ENCODE measurements at places on chromosomes 2 and 18.

DNA sequence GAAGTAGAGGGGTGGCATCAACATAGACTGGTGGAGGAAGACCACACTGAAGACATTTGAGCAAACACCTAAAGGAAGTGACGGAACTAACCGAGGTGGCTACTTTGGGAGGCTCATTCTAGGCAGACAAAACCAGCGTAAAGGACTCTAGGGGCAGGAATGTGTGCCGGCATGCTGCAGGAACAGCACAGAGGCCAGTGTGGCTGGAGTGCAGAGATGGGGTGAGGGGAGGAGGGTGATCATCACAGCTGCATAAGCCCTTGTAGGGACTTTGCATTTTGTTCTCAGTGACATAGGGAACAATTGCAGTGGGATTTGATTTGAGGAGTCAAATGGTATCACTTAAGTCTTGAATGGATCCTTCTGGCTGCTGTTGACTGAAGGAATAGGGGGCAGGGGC is 253.5 kb downstream of the NCKAP5 start:
- DNase-seq: no peak

DNA sequence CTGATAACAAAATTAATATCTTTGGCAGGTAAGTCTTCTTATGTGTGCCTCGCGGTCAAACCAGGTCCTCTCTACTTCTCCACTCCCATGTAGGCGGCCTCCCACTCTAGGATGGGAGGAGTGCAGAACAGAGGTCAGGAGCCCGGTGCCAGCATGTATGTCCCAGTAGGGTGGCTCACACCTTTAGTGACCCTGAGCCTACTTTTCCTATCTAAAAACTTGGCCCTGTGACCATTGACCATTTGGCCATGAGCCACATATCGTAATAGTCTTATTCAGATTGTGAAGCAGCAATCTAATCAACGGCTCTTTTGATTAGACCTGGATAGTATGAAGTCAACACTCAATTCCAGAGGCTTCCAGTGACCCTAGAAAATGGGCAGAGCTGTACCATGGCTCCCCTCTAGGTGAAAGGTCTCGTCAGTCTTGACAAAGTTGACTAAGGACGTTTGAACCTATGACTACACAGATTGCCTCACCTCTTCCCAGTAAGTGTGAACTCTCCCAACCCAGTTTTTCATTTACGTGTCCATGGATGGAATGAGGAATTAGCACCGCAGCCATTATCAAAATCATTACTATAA is 17.1 kb upstream of the FABP1 start:
- no peak for DNase-seq

DNA sequence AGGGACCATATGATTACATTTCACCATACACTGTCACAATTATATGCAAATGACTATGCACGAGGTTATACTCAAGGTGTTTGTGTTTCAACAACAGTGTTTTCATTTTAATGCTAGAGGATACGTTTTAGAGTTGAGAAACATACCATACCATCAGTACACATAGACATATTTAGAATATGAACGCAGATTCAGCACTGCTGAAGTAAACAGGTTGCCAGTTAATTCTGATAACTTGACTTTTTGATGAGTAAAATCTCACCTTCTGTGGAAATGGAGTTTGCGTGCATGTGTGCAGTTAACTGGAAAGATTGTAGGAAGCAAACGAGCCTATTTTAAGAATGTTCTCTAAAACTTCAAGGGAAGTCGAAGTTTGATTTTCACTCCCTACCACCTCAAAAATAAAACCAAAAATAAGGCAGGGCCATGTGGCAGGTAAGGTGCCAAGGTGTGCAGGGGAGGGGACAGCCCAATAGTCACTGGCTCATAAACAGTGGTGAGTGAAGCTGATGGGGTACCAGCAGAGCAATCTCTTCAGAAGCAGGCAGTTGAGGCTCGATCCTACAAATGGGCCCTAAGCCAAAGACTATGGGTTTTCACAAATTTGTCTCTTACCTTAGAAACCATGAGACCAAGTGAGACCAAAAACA is 213.1 kb downstream of the IKZF2 start:
- no peak for DNase-seq

- no peak for DNase-seq
Measured at GRCh38 chr2:162196638-162197037, 44.6 kb upstream of the GCG start.

- DNase-seq: no peak
Measured at GRCh38 chr2:179044500-179044899, 5.4 kb downstream of the CCDC141 start.

- no peak for DNase-seq
Measured at GRCh38 chr18:74478880-74479279, 17.3 kb upstream of the CNDP2 start.

DNA sequence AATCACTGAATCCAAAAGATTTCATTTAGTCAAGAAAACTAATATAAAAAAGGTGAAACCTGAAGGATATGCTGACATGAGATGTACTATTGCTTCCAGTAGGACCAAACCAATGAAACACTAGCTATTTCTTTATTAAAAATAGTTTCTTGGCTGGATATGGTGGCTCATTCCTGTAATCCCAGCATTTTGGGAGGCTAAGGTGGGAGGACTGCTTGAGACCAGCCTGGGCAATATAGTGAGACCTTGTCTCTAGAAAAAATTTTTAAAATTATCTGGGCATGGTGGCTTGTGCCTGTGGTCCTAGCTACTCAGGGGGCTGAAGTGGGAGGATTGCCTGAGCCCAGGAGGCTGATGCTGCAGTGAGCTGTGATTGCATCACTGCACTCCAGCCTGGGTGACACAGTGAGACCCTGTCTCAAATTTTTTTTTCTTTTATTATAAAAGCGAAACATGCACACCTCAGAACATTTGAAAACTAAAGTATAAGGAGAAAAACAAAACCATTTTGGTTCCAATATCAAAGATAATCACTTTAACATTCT is 266.2 kb downstream of the TGIF1 start:
- DNase-seq: no peak

GRCh38 chr2:173705656-173706055 is 259.5 kb downstream of the SP3 start:
- DNase-seq: no peak

- DNase-seq: no peak
Measured at GRCh38 chr2:145286716-145287275, 766.9 kb upstream of the ZEB2 start.

GRCh38 chr2:96843538-96844268 is at the start of gene ANKRD23:
ANKRD23 (minus strand) TSS chr2:96844021; CDS start chr2:96843992, 29 bp downstream.
- no peak for DNase-seq

GRCh38 chr2:19540739-19541525 is 182.5 kb upstream of the OSR1 start:
- no peak for DNase-seq

DNA sequence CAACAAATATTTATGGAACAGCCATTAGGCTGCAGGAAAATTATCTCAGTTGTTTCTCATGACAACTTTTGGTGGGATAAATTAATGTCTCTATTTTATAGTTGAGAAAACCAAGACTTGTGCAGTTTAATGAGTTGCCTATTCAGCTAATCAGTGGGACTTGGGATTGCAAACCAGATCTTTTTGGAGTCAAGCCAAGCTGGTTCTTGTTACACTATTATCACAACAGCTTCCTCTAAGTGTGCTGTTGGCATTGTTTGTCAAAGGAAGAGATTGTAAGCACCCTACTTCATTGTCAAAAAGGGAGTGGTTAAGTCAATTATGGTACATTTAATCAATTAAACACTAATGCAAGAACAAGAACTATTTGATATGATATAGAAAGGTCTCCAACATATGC is 119.2 kb downstream of the PAX3 start:
- no peak for DNase-seq

GRCh38 chr18:55665506-55665905 is 77.5 kb upstream of the TCF4 start:
- DNase-seq: no peak

GRCh38 chr18:78868330-78869316 is 111.0 kb upstream of the SALL3 start:
- DNase-seq: no peak

DNA sequence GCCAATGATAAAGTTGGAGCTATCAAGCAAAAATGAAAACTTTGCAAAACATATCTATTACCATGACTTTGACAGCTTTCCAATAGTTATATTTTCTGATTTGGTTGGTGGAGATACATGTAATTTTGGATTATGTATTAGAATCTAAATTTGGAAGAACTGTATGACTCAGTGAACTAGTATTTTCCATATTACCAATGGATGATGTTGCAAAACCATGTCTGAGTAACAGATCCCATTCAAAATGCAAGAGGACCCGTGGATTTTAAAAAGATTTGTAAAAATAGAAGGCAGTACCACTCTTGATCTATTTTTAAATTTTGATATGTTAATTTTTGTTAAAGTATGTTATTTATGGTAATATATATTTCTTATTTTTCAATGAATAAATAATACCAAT is 83.0 kb downstream of the TAF4B start:
- no peak for DNase-seq

DNA sequence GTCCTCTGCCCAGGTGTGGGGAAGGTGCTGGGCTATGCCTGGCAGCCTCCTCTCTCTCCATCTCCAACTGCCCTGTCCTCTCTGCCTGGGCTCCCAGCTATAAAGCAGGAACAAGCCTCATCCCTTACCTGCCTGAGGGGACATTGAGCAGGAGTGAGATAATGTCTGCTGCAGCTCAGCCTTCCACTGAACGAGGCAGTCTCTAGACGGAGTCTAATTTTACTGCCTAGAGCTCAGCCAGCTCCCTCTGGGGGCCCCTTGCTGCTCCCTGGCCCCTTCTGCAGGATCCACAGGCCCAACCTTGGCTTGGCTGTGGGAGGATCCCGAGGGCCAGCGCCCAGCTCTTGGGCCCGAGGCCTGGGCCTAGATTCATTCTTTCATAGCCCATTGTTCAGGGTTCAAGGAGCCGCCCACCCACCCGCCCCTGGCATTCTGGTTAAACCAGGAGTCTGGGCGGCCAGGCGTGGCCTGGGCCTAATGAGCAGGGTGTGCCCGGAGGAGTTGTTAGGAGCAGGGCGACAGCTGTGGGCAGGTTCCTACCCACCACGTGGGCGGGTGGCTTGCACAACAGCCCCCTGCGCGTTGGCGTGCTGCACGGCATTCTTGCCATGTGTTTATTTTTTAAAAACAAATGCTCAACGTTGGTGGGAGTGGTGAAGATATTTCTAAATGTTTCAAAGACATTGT is 44.6 kb downstream of the FOSL2 start:
- DNase-seq: no peak

GRCh38 chr2:167726788-167727187 is 520.6 kb downstream of the STK39 start:
- no peak for DNase-seq

- no peak for DNase-seq
Measured at GRCh38 chr2:216517447-216518225, 19.0 kb downstream of the RPL37A start.

GRCh38 chr18:58455314-58456188 is 173.3 kb downstream of the ALPK2 start:
- DNase-seq: no peak

DNA sequence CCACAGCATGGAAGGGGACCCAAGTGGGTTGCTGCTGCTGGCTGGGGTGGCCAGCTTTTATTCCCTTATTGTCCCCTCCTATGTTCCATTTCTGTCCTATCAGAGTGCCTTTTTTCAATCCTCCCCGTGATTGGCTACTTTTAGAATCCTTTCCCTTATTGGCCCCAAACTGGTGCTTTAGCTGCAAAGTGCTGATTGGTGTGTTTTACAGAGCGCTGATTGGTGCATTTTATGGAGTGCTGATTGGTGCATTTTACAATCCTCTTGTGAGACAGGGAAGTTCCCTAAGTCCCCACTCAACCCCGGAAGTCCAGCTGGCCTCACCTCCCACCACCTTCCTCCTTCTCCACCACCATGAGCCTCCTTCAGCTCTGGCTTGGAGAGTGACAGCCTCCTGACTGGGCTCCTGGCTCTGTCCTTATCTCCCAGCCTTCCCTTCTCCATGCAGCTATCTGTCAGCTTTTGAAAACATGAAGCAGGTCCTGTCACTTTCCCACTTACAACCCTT is 20.7 kb upstream of the PLB1 start:
- no peak for DNase-seq

- DNase-seq: no peak
Measured at GRCh38 chr2:75199428-75200011, at the start of gene TACR1. TACR1 (minus strand) TSS chr2:75199520; CDS start chr2:75198934, 586 bp downstream.

DNA sequence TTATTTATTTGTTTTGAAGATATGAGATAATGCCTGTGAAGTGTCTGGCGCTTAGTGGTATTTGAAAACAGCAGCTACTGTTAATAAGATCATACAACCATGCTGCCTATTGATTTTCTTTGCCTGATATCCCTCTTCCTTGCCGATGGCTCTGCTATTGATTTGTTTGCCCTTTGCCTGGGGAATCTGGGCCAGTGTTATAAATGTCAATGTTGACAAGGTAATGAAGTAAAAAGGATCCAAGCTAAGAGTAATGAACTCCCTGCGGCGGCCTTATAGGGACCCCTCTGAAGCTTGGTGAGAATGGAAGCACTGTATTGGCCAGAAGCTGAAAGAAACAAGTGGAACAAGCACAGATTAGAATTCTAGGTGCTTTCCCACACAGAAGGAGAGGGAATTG is 854.6 kb downstream of the CNTNAP5 start:
- DNase-seq: no peak

DNA sequence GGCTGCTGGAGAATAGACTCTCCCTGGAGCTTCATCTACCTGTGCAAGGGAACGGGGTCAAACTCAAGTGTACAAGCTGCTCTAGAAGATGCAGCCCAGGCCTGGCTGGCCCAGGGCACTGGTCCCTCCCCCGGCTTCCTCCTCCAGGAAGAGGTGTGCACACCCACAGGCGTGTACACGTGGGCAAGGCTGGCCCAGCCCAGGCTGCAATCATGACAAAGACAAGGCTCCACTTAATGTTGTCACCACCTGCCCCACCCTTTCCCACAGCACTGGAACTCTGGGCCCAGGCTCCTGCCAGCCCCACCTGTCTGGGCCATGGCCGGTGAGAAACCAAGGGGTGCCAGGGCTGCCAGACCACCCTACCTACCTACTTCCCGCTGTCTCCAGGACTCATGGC is 29.6 kb upstream of the ALPP start:
- DNase-seq: no peak

- no peak for DNase-seq
Measured at GRCh38 chr18:59454909-59455727, 96.1 kb upstream of the LMAN1 start.

DNA sequence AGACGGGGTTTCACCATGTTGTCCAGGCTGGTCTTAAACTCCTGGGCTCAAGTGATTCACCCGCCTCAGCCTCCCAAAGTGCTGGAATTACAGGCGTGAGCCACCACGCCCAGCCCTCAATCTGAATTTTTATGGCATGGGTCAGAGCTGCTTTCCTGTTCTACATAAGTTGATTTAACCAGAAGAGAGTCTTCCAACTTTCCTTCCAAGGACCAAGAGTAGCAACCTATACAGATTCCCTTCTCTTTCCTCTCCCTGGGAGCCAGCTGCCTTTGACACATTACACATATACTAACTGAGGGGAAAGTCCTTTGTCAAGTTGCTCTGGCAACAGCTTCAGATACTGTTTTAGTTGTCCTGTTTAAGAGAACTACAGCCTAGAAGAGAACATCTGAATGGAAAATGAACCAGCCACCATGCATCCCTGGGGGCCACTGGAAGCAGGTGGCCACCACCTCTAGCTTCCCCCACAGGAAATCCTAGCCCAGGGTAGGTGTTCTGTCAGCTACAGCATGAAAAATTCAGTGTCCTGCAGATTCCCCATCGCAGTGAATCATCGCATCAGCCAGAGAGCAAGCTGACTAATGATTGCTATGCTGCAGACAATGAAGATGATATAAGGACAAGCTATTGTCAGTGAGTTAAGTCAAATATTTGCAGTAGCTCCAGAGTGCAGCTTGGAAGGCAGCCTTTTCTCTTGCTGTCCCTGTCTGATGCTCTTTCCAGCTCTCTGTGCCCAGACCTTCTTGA is 62.9 kb downstream of the POMC start:
- DNase-seq: no peak
